Stimulated activated naive CD4-positive, alpha-beta T cell treated with Interleukin-2 at 50 U/mL for 16 hours (primary cell): ENCODE measurements at places on chromosomes 12 and 14.

DNA sequence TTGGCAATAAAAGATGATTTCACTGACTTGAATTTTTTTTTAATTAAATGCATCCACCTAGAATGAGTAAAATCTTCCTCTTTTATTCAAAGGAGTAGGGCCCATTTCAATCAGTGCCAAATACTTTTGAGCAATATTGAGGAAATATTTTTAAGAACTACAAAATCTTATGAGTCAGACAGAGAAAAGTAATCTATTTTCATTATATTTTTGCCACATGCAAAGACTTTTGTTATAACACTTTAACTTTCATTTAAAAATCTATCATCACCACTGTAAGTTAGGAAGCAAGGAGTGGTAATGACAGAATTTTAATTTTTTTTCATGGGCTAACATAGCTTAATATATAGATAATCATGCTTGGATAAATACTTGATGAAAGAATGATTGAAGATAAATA, 345.2 kb upstream of the KITLG start:
- DNase-seq, result no peak

DNA sequence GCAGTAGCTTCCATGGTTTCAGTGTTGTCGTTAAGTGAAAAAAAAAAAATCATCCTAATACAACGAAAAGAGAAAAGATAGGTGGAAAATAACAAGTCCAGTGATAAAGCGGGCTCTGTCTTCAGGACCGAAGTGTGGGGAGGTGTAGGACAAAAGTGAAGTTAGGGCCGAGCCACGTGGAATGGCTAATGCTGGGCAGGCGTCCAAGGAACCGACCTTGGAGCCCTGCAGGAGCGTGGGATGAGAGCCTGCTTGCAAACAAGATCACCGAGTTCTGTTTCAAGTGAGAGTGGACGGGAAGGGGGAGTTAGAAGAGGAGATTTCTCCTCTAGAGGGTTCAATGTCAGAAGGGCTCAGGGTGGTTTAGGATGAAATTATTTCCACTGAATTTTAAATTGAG, 22.2 kb downstream of the A2ML1 start:
- no peak for DNase-seq

- DNase-seq, result no peak
Observed at GRCh38 chr12:104971306-104971705, 13.2 kb upstream of the SLC41A2 start.

- DNase-seq, result no peak
Observed at GRCh38 chr12:77102123-77102522, 36.8 kb upstream of the E2F7 start.

DNA sequence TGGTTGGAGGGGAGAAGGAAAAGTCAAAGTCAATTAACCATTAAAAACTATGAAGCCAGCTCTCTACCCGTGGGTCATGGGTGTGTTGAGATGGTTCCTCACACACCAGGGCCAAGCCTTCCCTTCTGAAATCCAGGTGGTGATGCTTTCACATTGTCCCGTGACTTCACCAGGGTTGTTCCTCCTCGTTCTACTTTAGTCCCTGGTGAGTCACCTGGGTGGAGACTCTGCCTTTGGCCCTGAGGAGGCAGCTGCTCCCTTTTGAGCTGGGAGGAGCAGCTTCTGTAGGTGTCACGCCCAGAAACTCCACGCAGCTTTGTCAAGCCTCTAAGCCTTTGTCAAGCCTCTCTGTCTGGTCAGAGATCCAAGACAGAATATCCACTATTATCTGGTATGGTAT, 348.3 kb downstream of the BMP4 start:
- no peak for DNase-seq

- peak; percentile 62 for DNase-seq
Observed at GRCh38 chr14:20460458-20461224, 593 bp downstream of the PIP4P1 start.

DNA sequence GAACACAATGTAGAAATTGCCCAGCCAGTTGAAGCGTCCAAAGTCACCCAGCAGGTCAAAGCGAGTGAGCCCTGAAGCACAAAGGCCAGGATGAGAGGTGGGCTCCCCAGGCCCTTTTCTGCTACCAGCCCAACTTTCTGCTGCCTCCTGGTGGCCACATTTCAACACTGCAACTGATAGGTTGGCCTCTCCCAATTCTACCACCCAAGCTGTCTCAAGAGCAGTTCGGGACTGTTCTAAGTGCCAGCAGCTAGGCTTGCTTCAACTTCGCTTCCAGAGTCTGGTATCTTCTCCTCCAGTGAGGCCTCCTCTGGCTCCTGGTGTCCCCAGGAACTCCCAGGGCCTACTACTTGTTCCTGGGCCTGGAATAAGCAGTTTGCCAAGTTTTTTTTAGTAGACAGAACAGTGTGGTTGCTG, 3.4 kb upstream of the DHH start:
- peak; percentile 54 for DNase-seq

- no peak for DNase-seq
Observed at GRCh38 chr14:59739794-59740193, 130.8 kb downstream of the RTN1 start.

GRCh38 chr12:2696136-2696535, 98.6 kb upstream of the FKBP4 start:
- no peak for DNase-seq

- no peak for DNase-seq
Observed at GRCh38 chr12:116773276-116773731, 35.2 kb downstream of the RNFT2 start.
